GF-D8 (cell line): ENCODE measurements at places on chromosomes 12 and 14.

DNA sequence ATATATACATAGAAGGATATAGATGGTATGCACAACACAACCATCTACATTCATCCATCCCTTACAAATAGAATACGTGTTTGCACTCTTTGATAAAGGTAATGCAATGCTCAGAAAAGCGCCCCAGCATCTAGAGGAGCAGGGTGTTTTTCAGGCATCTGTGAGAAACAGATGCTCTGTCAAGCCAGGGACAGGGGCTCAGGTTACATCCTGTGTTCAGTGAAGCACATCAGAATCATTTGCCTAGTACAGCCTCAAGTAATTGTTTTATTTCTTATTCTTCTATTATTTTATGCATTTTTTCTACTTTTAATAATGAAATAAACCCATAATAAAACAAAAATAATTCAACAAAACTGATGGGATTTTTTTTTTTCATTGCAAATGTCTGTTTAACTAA is 50.5 kb upstream of the HIF1A start:
- no peak for DNase-seq

- no peak for DNase-seq
Observed at GRCh38 chr12:130975116-130975515, 21.4 kb downstream of the ADGRD1 start.

GRCh38 chr12:105855361-105856047 is 283.2 kb downstream of the NUAK1 start:
- DNase-seq, result no peak

DNA sequence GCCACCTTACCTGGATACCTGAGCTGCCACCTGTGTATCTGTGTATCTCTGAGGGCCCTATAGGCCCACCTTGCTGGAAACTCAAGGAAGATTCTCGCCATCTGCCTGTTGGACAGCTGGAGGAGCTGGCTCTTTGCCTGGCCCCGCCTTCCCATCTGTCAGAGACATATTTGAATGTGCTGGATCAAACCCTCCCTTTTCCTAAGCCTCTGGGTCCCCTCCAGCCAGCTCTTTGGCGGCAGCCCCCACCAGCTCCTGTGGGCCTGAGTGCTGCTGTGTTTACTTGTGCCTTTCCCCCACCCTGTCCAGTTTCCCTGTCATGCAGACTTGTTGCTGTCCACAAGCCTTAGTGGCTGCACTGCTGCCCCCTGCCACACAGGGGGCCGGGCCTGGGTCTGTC is 55.9 kb upstream of the SRSF5 start:
- no peak for DNase-seq

DNA sequence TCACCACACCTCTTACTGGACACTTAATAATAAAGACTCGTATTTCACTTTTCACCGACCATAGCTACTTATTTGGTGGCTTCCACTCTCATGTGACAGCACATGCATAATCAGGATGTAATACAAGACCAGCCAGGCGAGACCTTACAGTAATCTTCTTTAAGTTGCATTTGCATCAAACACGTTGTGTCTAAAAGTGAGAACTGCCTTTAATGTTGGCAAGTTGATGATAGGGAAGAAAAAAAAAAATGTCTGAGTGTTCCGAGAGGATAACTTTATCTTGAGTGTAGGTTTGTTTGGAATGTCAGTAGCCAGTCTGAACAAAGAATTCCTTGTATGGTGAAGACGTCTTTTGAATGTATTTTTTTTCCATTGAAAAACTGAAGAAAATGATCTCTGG is 440.4 kb downstream of the ADAMTS20 start:
- DNase-seq, result no peak

DNA sequence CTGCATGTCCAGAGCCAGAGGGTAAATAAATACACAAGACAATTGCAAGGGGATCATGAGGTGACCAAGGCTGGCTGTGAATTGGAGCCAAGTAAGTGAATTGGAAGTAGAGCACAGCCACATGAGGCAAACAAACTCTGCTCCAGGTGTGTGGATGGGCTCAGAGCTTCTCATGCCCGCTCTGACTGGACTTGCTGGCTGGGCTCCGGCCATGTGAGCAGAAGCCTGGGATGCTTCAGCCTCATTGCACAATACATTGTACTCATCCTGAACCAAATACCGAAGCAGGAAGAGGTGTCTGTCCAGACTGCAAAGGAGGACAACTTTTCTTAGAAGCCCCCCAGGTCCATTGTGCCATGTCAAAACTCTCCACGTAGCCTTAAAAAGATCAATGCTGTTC is 193.0 kb downstream of the TTC8 start:
- no peak for DNase-seq

DNA sequence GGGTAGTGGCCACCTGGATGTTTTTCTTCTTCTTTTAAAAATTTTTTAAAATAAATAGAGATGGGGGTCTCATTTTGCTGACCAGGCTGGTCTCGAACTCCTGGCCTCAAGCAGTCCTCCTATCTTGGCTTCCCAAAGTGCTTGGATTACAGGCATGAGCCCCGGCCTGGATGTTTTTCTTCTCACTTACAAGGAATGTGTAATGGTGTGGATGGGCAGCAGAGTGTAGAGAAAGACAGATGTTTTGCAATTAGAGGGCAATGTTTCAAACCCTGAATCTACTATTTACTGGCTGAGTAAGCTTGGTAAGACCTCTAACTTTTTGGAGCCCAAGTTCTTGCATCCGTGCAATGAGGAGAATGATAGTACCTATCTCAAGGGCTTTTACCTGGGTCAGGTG is 48.1 kb downstream of the ADCK1 start:
- no peak for DNase-seq

DNA sequence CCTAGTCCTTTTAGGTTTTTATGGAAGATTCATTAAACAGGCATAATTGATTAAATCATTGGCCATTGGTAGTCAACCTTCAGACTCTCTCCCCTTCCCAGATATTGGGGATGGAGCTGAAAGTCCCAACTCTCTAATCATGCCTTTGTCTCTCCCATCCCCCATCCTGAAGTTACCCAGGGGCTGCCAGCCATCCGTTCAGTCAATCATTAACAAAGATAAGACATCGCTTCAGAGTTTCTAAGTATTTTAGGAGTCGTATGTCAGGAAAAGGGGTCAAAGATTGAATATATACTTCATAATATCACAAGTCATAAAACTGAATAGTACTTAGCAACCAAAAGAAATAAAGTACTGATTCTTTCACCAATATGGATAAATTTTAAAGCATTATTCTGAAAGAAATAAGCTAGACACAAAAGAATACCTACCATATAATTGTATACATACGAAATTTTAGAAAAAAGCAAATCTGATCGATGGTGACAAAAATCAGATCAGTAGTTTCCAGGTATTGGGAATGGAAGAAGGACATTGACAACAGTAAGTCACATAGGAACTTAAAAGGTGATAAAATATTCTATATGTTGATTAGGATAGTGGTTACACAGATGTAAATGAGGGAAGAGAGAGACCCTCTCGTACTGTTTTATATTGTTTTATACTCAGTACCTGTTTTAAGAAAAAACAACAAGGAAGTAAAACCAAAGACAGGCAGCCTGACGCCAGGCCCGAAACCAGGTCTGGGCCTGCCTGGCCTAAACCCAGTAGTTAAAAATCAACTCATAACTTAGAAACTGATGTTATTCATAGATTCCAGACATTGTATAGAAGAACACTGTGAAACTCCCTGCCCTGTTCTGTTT is 414.4 kb downstream of the DAD1 start:
- DNase-seq, result no peak
